ENCODE measurements at places on chromosomes 13 and 19.

- DNase-seq, result no peak
Observed at GRCh38 chr13:80033286-80033685, 307.6 kb downstream of the SPRY2 start.

DNA sequence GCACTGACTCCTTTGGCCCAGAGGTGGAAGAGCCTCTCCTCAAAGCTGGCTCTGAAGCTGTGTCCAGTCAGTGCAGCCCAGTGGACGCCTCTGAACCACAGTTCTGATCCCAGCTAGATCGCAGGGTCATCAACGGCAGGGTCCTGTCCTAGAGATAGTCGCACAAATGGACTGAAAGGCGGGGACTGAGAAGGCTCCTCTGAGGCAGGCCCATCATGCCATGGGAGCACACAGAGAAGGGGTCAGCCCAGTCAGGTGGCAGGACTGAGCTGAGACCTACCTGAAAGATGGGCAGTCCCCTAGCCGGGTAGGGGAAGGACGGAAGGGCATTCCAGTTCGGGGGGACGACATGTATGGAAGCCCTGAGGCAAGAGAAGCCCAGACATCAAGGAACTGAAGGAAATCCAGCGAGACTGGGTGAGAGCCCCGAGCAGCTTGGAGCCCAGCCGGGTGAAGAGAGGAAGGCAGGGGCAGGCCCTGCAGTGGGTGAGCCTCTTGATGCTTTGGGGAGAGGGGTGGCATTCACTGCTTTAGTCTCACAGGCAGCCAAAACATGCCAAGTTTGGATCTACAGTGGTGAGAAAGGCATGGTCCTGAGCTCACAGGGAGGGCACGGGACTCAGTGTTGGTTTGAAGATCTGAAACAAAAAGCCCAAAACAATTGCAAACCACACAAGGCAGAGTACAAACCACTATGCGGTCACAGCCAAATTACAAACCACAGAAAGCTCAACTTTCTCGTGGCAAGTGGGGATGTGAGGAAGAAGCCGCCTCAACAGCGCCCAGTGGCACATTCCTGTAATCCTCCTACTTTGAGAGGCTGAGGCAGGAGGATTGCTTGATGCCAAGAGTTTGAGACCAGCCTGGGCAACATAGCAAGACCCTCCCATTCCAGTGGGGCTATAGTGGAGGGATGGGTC lies 10.0 kb downstream of the CALM3 start:
- DNase-seq, result no peak

DNA sequence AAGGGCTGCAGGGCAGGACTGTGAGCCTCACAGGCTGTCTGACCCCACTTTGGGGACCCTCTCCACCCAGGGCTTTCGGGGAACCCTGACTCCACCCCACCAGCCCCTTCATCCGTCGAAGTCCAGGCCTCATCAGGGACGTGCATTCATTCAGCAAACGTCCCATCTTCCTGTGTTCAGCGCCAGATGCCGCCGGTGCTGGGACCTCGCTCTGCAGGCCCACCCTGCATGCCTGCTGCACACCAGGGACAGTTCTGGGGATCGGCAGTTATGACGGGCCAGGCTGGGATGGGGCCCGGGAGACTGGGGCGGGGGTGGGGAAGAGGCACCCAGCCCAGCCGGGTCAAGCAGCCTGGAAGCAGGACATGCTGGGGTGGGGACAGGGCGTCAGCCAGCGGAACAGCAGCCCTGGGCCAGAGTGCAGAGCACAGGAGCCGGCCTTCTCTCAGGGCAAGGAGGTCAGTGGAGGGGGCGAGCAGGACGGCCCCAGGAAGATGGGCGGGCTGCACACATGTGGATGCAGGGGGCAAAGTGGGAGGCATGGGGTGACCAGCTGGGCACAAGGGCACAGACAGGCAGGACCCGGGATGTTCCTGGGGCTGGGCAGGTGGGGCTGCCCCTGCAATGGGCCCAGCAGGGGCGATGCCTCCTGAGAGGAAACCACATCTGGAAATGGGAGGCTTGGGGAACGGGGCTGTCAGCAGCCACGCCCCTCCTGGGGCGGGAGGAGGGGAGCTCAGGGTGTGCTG lies 5.1 kb downstream of the GAMT start:
- no peak for DNase-seq

DNA sequence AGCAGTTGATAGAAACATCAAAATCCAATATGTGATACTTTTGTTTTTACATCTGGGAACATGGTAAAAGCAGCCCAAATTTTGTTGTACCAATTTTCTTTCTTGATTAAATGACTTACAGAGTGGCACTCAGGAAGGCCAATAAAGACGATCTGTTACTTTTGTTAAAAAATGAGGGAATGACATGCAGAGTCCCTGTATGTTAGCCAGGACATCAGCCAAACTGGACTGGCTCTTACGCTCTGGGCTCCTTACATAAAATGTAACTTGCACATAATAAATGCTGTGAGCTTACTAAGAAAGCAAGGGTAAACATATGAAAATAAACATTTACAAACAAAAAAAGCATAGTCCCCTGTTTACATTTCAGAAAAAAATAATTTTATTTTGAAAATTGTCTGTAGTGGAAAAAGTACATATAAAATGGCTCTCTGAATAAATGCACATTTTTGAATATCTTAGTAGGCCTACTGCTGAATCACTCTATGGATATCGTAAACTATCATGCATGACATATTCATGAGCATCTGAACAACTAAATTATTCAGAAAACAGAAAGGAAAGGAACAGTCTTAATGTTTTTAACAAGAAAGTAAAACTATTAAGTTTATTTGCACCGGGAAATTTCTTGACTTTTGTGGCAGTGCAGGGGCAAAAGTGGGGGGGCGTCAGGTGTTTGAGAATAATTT lies 534.5 kb downstream of the KCTD12 start:
- DNase-seq, result no peak

DNA sequence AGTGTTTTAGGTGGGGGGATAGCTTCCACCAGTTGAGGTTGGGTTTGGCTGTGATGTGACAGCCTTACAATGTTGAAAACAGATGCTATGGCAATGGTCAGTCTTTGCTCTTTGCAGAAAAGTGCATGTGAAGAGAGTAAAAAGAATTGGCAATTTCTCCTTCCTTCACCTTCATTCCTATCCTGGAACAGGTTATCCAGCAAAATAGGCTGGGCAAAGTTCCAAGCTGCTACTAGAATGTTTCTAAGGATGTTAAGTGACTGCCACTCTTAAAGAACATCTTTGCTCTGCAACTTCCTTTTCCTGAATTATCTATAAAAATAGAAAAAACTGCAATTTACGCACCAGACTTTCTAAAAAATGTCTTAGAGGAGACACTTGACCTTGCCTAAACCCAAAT lies 50.1 kb upstream of the MYCBP2 start:
- no peak for DNase-seq

- no peak for DNase-seq
Observed at GRCh38 chr13:48625413-48626076, 28.2 kb upstream of the CYSLTR2 start.

GRCh38 chr19:35828692-35829301 lies 16.2 kb upstream of the PRODH2 start:
- no peak for DNase-seq

DNA sequence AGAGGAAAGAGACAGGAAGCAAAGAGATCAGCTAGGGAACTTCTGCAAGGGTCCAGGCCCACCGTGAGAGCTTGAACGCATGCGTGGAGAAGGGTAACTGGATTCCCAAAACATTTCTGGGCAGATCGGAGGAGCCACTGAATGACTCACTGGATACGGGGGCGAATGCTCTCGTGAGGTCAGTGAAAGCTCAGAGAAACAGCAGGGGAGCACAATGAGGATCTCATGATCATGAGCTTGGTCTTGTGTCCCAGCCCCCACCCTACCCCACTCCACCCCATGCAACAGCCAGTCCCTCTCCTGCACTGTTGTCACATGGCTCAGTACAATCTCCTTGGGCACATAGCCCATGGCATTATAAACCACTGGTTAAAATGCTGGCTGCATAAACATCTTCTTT lies 40.6 kb downstream of the DCLK1 start:
- DNase-seq, result no peak

DNA sequence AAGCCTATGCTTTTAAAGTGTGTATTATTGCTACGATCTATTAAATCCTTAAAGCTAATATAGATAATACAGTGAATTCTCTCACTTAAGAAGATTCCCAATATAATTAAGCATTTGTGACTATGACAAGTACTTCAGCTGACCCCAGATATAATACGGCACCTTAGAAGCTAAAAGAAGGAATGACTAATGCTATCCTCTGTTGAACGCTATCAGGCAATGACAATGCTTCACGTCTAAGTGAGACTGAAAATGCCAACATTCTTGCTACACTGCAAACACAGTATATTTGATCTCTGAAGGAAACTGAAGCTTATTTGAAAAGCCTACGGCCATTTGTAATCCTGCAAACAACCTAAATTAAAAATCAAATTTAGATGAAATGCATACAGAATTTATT lies 19.7 kb downstream of the VWA8 start:
- no peak for DNase-seq

- DNase-seq, result no peak
Observed at GRCh38 chr19:8811315-8812172, 20.6 kb downstream of the ZNF558 start.

DNA sequence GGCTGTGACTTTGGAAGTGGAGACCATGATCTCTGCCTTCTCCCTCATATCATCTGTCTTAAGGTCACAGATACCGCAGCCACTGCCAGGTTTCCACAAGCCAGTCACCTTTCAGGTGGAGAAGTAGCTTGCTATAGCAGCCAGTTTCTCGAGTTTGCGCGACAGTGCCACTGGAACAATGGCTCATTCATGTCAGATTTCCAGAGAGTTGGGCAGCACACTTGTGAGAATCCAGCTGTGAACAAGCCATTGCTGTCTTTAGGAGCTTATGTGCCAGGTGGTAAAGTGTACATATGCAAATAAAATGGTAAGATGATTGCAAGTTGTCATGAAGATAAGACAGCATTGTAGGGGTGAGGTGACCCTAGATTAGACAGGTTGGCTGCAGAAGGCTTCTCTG lies 22.3 kb downstream of the GARRE1 start:
- no peak for DNase-seq

- DNase-seq, result no peak
Observed at GRCh38 chr13:113327766-113328471, 30.9 kb downstream of the LAMP1 start.

DNA sequence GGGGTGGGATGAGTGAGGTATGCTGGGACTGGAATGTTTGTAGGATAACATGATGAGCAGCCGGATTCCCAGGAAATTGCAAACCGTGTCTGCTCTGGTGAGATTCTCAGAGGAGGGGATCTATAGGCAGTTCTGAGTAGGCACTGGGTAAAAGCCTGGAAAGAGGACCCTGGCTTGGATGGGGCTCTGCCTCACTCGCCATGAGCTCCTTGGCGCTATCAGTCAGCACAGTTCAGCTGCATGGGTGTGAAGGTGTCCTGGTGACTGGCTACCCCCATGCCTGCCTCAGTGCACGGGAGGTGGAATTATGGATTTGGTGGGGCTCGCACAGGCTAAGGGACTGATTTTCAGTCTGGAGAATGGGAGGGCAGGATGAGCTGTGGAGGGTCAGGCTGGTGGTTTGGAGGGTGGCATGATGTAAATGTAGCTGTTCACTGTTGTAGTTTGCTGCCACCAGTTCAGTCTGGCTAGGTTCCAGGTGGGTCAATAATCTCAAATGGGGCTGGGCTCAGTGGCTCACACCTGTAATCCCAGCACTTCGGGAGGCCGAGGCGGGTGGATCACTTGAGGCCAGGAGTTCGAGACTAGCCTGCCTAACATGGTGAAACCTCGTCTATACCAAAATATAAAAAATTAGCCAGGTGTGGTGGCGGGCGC lies 9.2 kb upstream of the ZNF627 start:
- no peak for DNase-seq

- no peak for DNase-seq
Observed at GRCh38 chr19:19406878-19407632, 1.6 kb downstream of the GATAD2A start.

DNA sequence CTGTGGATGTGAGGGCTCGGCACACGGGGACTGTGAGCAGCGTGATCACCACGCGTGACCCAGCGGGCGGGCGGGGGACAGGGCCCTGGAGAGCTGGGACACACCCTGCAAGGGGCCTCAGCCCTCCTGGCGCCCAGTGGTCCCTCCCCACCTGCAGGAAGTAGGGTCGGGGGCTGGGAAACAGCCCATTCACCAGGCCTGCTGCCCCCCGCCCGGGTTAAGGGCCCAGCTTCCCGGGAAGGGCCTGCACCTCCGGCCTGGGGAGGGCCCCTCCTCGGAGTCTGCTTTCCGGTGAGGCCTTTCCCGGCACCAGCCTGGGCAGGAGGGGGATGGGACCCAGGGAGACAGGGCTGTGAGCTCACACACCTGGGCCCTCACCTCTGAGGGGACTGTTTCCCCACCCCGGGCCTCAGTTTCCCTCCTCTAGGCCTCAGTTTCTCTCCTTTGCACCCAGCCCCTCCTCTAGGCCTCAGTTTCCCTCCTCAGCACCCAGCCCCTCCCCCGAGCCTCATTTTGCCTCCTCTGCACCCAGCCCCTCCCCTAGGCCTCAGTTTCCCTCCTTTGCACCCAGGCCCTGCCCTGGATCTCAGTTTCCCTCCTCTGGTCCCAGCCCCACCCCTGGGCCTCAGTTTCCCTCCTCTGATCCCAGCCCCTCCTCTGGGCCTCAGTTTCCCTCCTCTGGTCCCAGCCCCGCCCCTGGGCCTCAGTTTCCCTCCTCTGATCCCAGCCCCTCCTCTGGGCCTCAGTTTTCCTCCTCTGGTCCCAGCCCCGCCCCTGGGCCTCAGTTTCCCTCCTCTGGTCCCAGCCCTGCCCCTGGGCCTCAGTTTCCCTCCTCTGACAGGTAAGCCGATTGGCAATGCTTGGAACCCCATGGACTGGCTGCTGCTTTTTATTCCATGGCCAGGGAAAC lies 1.9 kb upstream of the MADCAM1 start:
- DNase-seq, result no peak

GRCh38 chr19:39587496-39587895 lies 14.8 kb upstream of the LGALS13 start:
- no peak for DNase-seq

DNA sequence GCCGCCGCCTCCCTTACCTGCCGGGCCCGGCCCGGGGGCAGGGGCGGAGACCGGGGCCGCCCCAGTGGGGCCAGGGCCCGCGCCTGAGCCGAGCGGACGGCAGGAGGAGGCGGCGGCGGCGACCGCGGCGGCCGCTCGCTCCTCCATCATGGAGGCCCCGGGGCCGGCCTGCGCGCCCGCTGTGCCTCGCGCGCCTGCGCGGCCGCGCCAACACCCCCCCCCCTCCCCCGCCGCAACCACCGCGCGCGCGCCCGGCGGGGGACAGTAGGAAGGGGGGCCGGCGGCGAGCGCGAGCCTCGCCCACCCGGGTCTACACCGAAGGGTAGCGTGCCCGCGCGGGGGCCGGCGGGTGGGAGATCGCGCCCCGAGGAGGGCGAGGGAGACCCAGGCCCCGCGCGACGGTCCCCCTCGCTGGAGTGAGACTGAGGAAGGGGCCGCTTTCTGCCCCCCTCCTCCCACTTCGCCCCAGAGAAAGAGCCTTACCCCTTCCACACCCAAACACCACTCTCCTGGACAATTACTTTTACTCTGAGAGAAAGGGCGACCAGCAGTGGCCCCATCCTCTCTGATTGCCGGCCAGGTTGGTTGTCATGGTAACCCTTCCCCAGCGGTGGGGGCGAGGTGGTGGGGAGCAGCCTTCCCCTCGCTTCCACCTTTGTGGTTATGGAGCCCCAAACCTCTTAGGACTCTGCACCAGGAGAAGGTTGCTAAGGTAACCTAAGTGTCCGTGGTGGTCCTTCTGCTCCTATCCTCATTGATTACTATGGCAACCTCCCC lies at the start of gene STRN4:
Gene STRN4, minus strand, starts transcription at position 170 of the 777 bp plus-strand sequence. Its CDS starts 20 bp downstream, at position 150.
- DNase-seq, result peak; percentile 38

Data from NCI-H1436 (cell line).